Stimulated activated CD4-positive, alpha-beta T cell treated with anti-CD3 and anti-CD28 coated beads, TNF-alpha, amount 100 ng/mL, for 1 hour (primary cell): ENCODE measurements at places on chromosomes 16 and 17.

DNA sequence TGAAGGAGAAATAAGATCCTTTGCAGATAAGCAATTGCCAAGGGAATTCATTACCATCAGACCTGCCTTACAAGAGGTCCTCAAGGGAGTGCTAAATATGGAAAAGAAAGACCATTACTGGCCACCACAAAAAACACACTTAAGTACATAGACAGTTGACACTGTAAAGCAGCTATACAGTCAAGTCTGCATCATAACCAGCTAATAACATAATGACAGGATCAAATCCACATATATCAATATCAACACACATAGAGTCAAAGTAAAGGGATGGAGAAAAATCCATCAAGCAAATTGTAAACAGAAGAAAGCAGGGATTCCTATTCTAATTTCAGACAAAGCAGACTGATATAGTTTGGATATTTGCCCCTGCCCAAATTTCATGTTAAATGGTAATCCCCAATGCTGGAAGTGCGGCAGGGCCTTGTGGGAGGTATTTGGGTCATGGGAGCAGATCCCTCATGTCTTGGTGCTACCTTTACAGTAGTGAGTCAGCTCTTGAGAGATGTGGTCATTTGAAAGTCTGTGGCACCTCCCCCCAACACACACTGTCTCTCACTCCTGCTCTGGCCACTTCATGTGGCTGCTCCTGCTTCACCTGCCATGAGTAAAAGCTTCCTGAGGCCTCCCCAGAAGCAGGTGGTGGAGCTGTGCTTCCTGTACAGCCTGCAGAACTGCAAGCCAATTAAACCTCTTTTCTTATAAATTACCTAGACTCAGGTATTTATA, 32.8 kb downstream of the TANC2 start:
- DNase-seq = no peak

DNA sequence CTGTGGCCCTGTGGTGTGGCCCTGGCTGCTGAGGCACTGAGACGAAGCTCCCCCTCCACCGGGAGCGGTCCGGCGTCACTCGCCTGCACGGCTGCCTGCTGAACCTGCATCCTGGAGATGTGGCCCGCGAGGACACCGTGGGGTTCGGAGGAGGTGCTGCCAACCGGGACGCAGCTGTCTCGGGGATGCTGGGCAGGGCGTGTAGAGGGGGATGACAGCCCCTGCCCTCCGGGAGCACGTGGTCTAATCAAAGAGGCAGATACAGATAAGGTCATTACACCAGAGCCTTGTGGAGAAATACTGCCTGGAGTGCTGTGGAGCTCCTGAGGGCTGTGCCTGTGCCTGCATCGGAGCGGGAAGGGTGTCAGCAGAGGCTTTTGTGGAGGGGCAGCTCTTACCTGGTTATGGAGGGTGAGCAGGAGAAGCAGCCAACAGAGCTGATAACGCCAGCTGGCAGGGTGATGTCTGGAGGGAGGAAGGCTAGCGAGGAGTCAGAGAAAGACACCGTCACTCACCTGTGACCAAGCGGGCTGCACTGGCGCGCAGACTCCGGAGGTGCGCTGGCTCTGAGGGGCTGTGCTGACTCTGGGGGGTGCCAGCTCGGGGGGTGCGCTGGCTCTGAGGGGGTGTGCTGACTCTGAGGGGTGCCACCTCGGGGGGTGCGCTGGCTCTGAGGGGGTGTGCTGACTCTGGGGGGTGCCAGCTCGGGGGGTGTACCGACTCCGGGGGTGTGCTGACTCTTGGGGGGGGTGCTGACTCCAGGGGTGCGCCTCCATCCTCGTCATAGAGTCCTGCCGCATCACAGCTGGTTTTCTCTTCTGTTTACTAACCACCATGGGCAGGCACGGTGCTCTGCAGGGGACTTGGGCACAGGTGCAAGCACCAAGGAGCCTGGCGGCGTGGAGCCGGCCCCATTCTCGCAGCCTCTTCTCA, 104.7 kb upstream of the CHMP6 start:
- no peak for DNase-seq

- no peak for DNase-seq
These were observed 9.5 kb downstream of the TAX1BP3 start for GRCh38 chr17:3658784-3659449.

GRCh38 chr16:4064950-4065352, 51.3 kb downstream of the ADCY9 start:
- DNase-seq = no peak

- DNase-seq = no peak
These were observed 491 bp downstream of the IST1 start for GRCh38 chr16:71895679-71896365.

DNA sequence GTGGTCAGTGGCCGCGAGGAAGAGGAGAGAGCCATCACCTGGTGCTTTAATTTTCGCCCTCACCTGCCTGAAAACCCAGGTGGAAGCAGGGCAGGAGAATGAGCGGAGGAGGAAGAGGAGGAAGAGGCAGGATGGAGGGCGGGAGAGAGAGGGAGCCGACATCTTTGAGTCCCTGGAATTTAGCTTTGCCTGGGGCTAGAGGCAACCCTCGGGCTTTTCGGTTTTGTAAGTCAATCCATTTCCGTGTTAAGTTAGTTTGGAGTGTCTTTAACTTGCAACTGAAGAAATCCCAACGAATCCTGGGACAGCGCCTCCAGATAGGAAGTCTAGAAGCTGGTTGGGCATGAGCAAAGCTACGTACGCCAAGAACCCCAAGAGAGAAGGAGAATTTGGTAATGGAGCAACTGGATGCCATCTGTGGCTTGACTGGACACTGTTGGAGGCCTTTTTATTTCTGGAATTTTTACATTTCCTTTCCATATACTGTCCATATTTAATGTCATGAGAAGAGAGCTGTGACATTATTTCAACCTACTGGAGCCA, 36.9 kb upstream of the ATP2A3 start:
- DNase-seq = no peak

DNA sequence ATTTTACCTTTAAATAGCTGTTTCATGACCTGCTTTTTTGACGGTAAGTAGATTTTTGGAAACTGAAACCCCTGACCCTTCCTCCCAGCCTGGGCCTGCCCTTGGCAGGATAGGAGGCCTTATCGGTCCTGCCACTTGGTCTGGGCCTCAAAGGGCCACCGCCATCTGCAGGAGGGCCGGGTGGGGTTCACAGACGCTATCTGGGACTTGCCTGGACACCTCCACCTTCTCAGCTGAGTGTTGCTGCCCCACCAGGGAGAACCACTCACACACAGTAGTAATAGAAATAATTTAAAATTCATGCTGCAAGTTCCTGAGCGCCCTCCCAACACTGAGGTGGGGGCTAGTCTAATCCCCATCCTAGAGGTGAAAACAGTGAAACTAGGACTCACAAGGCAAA, 4.6 kb upstream of the NPRL3 start:
- no peak for DNase-seq

GRCh38 chr16:1978476-1979120, 2.7 kb downstream of the NOXO1 start:
- DNase-seq = no peak

DNA sequence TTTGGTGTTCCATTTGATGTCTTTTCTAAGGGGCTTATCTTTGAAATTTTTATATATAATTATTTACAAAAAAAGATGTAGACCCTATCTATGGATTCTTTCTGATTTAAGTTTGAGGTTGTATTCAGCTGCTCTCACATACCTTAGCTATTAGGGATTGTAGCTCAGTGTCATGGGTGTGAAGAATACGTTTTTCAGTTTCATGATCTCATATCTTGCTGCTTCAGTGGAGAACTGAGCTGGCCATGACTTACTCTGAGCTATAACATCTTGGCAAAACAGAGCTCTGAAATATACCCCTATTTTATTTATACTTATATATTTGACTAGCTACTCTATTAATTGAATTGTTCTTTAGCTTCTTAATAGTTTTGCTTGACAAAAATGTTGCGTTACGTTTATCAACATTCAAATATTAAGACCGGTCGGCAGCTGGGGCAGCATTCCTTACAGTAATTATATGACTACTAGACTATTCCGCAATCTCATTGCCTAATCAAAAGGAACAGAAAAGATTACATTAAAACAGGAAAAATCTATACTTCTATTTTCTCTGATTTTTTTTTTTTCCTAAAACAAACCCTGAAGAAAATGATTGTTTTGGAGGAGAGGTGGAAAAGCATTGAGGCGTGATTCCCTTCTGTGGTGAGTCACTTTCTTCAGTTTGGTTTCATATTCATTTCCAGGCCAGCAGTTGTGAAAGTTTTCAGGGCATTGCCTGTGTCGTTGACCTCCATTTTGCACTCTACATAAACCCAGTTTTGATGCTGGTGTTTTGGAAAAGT, 24.1 kb upstream of the KRT24 start:
- no peak for DNase-seq

- no peak for DNase-seq
These were observed 4.2 kb downstream of the EIF1 start for GRCh38 chr17:41692722-41693521.

DNA sequence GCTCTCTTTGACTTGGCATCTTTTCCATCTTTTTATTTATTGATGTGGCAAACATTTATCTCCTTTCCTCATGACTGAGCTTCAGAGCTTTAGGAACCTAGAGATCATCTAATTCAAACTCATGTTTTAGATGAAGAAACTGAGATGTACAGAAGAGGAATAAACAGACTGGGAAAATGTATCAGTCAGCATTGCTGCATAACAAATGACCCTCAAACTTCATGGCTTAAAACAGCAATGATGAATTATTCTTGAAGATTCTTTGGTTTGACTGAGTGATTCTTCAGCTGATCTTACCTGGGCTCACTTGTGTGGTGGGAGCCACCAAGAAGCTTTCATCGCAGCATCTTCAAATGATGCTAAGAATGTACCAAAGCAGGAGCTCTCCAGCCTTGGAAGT, 44.0 kb upstream of the IRF8 start:
- no peak for DNase-seq

DNA sequence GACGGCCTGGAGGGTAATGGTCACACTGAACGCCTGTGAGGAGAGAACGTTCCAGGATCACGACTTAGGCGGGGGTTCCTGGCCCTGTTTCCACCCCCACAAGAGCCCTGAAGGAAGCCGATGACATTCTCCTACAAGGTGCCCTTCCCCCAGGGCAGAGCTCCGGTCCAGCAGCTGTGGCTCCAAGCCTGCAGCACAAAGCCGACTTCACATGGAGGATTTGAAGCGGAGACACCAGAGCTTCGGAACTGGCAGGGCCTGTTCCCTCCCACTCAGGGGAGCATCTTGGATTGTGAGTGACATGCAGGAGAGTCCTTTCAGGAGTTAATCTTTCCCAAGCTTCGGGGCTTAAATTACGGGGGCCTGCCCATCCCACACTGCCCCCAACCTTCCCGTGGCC, 5.0 kb downstream of the FADS6 start:
- no peak for DNase-seq

DNA sequence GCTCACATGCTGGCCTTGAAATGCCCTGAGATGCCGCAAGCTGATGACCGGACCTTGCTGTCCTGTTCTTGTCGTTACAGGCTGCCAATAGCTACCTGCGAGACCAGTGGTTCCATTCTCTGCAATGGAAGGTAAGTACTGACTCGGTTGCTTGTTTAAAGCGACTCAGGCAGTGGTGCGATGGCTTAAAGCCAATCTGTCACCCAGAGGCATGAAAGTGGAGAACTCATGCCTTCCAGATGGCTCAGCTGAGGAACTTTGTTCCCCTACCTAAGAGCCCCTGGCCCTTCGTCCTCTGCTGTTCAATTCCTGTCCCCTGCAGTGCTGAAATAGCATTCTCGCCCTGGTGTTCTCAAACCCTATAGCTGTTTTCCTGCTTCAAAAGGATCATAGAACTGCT, 158.3 kb upstream of the PLCG2 start:
- DNase-seq = no peak

DNA sequence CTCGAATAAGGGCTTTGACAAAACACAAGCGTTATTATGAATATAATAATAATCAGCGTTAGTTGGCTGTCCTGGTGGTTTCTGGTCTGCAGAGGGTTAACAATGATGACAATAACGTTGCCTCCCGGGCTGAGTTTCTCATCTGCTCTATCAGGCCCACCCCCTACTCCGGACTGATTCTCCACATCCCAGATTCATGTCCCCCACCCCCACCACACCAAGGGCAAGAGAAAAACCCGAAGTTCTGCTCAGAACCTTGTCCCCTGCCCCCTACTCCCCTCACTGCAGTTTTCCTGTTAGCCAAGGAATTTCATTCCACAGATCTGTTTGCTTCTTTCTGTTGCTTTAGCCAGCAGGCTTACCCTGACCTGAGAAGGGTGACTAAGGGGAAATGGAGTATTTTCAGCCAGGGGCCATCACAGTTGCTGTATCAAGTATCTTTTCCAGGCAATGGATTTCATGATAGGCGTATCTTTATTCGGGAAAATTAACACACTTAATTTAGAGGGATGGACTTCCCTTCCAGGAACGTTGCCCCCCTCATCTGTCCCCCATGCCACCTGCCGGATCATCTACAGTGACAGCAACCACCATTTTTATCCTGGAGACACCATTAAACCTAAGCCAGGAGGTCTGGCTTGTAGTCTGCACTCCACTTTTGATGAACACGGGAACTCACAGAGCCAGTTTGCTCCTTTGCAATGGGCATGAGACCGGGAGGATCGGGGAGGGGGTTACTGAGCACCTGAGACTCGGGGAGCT, 23.7 kb downstream of the ALOX15 start:
- no peak for DNase-seq

GRCh38 chr17:80095844-80096475, 5.4 kb upstream of the GAA start:
- DNase-seq = no peak

GRCh38 chr16:48497932-48498768, 111.8 kb downstream of the N4BP1 start:
- no peak for DNase-seq

DNA sequence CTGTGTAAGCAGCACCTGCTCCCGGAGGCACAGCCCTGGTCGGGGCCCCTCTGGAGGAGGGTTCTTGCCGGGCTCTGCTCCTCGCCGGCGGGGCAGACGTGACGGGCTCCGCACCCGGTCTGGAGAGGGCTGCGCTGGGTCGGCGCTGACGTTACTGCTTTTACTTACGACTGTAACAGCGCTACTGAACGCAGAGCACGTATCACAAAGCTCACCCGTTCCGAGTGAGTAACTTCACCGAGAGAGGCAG, 1.3 kb upstream of the RAB40C start:
- DNase-seq = peak; percentile 55

GRCh38 chr17:58829172-58829637, 73.6 kb downstream of the PPM1E start:
- no peak for DNase-seq

DNA sequence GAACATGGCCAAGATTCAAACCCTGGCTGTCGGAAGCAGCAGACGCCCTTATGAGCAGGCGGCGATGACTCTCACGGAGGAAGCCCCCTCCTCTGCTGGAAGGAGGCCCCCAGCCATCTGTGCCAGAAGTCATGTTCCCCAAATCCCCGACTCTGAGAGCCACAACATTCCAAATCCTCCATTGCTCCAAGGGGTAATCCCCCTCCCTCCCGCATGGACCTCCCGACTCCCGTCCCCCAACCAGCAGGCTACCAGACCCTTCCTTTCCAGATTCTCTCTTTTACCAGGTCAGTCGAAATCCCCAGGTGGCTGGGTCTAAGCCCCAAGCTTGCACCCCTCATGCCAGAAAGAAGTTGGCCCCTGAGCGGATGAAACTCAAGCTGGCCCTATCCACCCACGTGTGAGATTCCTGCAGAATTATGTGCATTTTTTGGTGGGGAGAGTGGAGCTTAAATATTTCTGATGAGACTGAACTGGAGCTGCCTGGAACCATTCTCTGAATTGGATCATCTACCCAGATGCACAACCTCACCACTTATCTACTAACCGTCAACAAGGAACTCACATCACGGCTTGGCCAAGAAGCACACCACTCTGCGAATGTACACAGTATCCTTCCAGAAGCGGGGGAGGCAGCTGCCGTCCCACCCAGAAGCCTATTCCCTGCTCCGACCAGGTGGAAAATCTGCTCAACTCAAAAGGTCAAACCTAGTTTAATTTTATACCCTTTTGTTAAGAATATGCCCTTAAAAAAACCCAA, 283.5 kb downstream of the C16orf95 start:
- no peak for DNase-seq
